AG04449 (cell line): ENCODE measurements at places on chromosomes 5 and 9.
A peak's percentile ranks its signal among the peaks of the same experiment; 100 is the strongest.

- DNase-seq = no peak
Measured at GRCh38 chr9:102841376-102841775, 153.8 kb upstream of the CYLC2 start.

DNA sequence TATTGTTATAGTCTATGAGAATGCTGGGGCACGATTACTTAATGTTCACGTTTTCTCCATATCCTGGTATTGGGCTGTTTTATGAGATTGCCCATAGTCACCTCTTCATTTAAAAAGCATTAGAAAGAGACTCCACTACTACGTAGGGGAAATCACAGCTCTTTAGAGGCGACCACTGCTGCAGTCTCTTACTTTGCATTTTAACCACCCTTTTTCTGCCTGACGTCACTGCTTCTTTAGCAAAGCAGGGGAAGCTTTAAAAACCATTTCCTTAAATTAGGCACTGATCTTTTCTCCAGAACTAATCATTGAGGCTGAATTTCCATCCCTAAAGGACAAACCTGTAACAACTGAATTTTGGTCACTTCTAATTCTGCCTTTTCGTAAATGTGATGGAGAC lies 38.9 kb downstream of the ZNF608 start:
- no peak for DNase-seq

GRCh38 chr9:114691046-114691955 lies 9.3 kb upstream of the TEX48 start:
- peak; percentile 52 for DNase-seq

- no peak for DNase-seq
Measured at GRCh38 chr9:133304158-133304470, 29.1 kb upstream of the ABO start.

GRCh38 chr5:14930486-14930885 lies 58.9 kb upstream of the ANKH start:
- DNase-seq = no peak

- peak; percentile 44 for DNase-seq
Measured at GRCh38 chr9:85536076-85536475, 205.7 kb downstream of the AGTPBP1 start.
